Germinal center (tissue), 1 donor: ENCODE measurements at places on chromosomes 1 and 21.

DNA sequence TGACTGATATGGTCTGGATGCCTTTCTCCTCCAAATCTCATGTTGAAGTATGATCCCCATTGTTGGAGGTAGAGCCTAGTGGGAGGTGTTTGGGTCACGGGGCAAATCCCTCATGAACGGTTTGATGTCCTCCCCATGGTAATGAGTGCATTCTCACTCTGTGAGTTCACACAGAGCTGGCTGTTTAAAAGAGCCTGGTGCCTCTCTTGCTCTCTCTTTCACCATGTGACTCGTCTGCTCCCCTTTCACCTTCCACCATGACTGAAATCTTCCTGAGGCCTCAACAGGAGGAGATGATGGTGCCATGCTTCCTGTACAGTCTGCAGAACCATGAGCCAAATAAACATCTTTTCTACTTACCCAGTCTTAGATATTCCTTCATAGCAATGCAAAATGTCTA lies 30.2 kb downstream of the ALDH9A1 start:
- no peak for DNase-seq

DNA sequence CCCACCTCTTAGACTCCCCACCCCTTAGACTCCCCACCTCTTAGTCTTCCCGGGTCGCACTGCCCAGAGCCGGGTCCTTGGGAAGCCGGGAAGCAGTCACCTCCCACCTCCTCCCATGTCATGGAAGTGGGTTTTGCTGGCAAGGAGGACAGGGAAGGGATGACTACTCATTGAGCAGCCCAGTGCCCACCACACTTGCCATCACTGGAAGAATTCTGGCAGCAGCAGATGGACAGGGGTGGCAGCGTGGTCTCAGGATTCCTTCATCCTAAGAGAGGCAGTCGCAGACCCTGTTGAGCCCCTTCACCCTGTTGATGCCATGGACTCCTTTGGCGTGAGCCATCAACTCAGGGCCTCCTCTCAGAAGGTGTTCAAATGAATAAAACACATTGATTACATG lies 140.8 kb downstream of the PGBD5 start:
- DNase-seq = no peak

GRCh38 chr1:215273838-215274516 lies 191.4 kb downstream of the KCNK2 start:
- no peak for DNase-seq

DNA sequence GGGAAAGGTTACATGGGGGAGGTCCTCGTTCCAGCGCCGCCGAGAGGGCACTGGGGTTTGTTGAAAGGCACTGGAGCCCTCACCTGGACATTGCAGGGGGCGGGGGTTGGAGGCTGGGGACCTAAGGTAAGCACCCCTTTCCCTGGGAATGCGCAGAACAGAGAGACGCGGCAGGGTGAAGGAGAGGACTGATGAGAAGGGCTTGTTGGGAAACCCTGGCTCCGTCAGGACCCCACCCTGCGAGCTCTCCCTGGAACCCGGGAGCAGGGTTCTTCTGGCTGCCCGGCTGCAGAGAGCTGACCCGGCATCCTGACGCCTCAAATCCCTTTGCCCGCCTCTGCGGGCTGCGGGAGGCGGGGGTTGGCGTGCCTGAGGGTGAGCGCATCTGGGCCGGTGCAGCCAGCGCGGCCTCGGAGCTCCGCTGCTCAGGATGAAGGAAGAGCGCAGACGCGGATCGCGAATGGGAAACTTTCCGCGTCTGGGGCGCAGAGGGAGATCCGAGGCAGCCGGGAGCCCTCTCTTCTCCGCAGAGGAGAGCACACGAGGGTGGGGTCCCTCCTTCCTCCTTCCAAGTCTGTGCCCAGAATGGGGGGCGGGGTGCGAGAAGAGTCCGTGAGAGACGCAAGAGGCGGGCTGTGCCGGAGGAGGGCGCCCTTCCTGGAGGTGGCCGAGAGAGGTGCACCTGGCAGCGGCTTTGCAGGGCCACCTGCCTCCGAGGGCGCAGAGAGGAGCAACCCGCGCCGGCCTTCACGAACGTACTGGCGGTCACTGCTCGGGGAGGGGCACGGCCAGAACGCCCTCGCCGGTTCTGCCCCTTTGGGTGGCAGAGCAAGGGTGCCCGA lies 2.4 kb downstream of the IGSF21 start:
- peak; percentile 35 for DNase-seq

- DNase-seq = peak; percentile 41
Observed at GRCh38 chr1:1283821-1284220, 3.6 kb downstream of the SCNN1D start.

DNA sequence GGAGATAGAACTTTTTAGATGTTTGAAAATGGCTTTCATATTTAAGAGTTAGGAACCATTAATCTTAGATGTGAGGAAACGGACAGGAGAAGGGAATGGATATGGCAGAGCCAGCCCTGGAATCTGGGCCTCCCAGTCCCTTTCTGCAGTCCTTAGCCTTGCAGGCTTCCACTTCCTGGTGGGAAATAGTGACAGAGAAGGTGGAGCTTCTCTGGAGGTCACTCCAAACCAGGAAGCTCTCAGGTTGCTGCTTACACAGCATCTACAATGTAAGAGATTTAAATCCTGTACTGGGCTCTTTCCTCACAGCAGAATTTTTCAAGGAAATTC lies 2.5 kb downstream of the S100A11 start:
- no peak for DNase-seq

DNA sequence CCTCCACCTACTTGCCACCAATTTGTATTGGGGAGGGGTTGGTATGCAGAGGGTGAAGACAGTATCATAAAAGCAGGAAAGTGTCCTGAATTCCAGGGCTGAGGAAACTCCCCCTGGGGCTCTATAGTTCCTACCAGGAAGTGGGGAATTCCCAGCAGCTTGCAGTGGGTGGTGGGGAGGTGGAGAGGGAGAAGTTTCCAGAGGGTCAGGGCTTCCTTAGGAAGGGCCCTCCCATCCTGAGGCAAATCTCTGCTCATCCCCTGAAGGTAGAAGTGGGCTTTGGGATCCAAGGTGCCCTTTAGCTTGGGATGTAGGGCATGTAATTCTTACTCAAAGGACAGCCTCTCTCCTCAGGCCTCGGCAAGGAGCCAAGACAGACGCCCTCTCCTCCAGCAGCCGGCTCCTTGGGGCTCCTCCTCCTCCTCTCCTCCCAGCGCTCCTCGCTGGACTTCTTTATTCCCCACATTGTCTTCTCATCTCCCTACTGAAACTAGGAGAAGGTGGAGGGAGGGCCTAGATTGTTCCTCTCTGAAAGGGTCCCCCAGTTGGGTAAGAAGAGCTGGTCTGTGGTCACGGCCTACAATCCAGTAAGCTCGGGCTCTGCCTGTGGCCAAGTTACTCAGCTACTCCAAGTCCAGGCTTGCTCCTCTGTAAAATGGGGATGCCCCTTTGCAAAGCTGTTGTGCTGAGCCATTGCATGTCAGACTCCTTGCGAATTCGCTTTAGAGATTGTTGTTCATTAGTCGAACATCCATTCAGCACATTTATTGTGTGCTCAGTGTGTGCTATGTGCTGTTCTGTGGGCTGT lies 17.9 kb upstream of the CSF1 start:
- no peak for DNase-seq

DNA sequence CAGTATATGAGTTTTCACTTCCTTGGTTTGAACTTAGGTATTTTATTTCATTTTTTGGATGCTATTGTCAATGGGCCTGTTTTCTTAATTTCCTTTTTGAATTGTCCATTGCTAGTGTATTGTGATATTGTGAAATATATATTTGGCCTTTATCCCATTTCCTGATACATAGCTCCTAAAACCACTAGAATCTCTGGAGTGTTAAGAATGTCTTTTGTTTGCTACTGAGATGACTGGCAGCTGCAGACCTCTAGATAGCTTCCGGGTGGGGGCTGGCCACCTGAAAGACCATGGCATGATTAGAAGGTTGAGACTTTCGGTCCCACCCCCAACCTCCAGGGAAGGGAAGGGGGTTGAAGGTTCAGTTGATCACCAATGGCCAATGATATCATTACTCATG lies 245.4 kb downstream of the KCNJ6 start:
- no peak for DNase-seq

GRCh38 chr1:31712630-31713029 lies 8.8 kb upstream of the COL16A1 start:
- DNase-seq = no peak

- no peak for DNase-seq
Observed at GRCh38 chr1:200302921-200303290, 106.9 kb downstream of the ZNF281 start.

- DNase-seq = no peak
Observed at GRCh38 chr1:73401666-73402065, 796.3 kb downstream of the LRRIQ3 start.

- DNase-seq = no peak
Observed at GRCh38 chr1:221816899-221817298, 75.0 kb upstream of the DUSP10 start.

GRCh38 chr21:46063734-46064680 lies 33.9 kb upstream of the COL6A2 start:
- no peak for DNase-seq

DNA sequence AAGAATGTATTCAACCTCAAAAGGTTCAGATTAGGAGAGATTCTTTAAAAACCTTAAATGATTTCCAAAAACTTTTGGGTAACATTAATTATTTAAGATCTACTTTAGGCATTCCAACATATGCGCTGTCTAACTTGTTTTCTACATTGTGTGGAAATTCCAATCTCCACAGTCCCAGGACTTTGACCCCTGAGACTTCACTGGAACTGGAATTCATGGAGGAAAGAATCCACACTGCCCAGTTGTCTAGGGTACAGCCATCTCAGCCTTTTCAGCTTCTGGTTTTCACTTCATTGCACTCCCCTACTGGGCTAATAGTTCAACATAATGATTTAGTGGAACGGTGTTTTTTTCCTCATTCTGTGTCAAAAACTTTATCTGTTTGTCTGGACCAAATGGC lies 161.5 kb downstream of the IER5 start:
- DNase-seq = no peak

DNA sequence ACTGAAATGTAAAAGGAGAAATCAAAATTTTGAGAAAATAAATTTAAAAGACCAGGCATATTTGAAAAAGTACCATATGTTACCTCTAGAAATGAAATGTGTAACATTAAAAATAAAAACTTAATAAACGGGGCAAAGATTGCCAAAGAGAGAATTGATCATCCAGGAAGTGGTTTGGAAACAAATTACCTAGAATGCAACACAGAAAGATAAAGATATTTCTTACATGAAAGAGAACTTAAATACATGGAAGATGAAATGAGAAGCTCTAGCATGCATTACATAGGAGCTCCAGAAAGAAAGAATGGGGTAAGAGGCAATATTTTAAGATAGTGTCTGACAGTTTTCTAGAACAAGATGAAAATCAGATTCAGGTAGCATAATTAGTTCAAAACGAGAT lies 235.9 kb upstream of the IRF2BP2 start:
- no peak for DNase-seq

GRCh38 chr1:181789395-181789794 lies 272.1 kb downstream of the ZNF648 start:
- no peak for DNase-seq
